ENCODE measurements at places on chromosomes 4 and X.
A peak's percentile ranks its signal among the peaks of the same experiment; 100 is the strongest.

GRCh38 chr4:180106997-180107396, 2136.2 kb upstream of the TENM3 start:
- DNase-seq, result no peak

- no peak for DNase-seq
Measured at GRCh38 chrX:98299785-98300184, 1416.1 kb downstream of the RPA4 start.

DNA sequence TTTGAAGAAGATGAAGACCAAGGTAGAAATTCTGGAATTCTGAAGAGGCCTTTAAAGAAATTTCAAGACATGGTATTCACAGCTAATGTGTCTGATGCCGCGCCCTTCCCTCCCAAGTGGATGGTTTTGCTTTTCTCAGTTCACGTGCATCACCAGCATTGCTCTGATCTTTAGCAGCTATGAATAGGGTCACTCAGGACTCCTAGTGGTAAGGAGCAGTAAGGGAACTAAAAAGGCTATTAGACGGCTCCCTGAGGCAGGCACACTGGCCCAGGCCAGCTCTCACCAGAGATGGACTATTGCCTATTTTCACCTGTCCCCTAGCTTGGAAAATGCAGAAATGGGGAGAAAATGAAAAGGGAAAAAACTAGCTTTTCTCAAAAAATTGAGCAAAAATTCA, 447.5 kb upstream of the RASGEF1B start:
- DNase-seq, result peak; percentile 38

DNA sequence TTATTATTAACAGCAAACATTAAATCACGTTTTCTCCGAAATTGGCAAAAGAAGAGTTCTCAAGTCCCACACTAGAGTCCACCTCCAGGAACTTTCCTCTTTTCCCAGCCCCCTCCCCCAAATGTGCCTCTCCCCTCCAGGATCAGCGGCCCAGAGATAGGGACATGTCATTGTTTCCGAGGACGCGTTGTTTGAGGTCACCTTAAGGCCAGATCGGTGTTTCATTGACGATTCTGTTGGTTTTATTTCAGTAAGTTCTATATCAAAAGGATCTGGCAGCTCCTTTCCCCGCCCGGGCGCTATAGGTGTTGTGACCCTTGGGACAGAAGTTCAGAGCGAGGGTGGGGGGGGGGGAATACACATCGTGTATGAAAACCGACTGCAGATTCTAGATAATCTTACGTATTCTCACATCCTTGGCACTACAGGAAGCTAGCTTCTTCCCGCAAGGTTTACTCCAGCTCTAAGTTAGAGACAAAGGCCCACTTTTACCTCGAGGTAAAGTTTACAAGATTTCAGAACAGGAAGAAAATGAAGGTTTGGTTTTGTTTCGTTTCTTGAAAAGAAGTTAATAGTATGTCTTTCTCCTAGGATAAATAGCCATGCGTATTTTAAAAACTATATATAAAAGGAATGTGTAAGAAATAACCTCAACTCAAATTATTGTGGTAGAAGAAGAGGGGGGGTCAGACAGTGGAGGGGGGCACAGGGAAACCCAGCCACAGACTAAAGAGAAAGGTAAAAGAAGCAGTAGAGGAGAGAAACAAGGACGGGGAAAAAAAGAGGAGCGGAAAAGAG, 739 bp upstream of the MSX1 start:
- DNase-seq, result no peak

- DNase-seq, result no peak
Measured at GRCh38 chr4:147901916-147902315, 170.0 kb downstream of the ARHGAP10 start.

GRCh38 chr4:164204434-164204833, 549.5 kb upstream of the SMIM31 start:
- DNase-seq, result no peak

DNA sequence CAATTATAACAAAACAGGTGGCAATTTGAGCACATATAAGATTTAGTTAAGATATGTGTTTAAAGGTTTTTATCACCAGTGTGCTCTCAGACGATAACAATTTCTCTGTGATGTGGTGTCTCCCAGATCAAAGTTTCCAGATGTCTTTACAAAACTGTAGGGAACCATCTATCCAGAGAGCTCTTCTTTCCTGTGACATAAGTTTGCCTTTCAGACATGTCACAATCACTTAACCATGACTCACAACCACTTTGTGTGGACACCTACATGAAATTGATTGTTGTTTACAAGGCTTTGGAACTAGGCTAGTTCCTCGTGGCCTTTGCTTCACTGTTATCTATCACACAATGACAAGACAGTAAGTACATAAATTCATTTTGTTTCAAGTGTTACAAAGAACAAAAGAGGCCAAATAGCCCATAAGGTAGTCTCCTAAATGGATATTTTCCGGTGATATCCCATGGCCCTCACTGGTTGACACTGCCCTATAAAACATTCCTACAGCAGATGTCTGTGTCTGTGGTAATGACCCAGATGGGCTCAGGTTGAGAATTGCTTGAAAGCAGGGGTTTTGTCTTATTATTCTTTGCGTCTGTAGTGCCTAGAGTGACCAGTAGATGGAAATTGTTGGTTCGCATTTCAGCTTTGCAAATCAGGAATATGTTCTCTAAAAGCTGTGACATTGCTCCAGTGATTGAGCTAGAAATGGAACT, 297.8 kb upstream of the FAM241A start:
- DNase-seq, result no peak

- DNase-seq, result no peak
Measured at GRCh38 chr4:70402762-70403161, 5.0 kb downstream of the OPRPN start.

DNA sequence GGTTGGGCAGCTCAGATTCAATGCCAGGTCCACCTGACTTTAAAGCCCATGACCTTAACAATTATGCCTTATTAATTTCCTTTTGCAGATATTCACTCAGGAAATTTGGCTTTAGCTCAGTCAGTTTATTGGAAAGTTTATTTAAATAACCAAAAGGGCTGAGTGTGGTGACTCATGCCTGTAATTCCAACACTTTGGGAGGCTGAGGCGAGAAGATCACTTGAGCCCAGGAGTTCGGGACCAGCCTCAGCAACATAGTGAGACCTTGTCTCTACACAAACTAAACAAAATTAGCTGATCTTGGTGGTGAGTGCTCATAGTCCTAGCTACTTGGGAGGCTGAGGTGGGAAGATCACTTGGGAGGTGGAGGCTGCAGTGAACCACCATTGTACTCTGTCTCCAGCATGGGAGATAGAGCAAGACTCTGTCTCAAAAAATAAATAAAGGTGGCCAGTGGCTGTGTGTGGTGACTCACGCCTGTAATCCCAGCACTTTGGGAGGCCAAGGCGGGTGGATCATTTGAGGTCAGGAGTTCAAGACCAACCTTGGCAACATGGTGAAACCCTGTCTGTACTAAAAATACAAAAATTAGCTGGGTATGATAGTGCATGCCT, 43.3 kb downstream of the RHOH start:
- DNase-seq, result no peak

DNA sequence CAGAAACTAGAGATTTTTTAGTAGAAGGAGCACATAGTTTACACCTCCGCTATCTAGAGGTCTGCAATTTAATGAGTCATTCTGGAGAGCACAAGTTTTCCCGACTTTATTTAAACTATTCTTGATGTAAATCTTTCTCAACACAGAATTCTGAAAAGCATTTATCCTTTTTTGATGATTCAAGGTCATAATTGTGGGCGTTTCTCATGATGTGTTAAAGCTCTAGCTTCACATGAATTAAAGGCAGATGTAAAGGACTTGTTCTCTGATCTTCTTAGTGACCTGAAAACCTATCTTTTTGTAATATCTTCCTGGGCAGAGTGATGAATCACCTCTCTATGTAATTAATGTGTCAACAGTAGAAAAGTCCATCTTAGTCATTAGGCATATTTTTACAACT, 128.8 kb downstream of the COMMD8 start:
- no peak for DNase-seq

- DNase-seq, result no peak
Measured at GRCh38 chr4:3599951-3600350, 67.7 kb upstream of the LRPAP1 start.

DNA sequence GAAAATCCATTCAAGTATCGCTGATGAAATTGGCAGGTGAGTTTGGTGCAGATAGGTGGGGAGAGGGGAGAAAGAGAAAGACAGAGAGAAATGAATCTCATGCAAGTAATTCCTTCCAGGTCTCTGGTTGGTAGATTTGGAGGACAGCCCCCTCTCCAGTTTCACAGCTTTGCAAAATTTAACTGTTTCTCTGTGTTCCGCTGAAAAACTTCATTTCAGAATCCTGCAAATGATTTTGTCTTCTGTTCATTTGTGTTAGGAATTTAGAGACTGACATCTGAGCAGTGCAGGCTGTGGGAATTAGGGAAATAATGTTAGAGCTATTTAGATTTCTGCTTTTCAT, 328.5 kb downstream of the FBXW7 start:
- DNase-seq, result no peak

DNA sequence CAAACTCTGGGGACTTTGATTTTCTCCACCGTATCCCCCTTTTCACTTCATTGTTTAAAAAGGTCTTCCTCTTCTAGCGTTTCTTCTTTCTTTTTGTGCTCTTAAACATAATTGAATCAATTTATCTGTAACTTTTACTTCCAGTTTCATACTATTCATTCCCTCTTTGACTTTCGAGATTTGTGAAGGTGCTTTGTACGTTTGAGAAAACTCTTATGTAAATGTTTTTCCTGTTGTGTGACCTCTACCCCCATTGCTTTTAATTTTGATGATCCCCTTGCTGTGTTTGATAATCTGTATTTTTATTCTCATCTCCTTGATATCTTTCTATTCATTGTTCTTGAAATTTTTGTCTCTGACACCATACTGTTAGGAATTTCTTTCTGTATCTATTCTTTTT, 4.8 kb downstream of the USP38 start:
- no peak for DNase-seq

- DNase-seq, result no peak
Measured at GRCh38 chr4:59571805-59572430, 1628.2 kb upstream of the ADGRL3 start.

GRCh38 chr4:79759793-79760192, 313.2 kb downstream of the ANTXR2 start:
- DNase-seq, result no peak

GRCh38 chr4:159946983-159947615, 844.2 kb downstream of the RAPGEF2 start:
- DNase-seq, result no peak

DNA sequence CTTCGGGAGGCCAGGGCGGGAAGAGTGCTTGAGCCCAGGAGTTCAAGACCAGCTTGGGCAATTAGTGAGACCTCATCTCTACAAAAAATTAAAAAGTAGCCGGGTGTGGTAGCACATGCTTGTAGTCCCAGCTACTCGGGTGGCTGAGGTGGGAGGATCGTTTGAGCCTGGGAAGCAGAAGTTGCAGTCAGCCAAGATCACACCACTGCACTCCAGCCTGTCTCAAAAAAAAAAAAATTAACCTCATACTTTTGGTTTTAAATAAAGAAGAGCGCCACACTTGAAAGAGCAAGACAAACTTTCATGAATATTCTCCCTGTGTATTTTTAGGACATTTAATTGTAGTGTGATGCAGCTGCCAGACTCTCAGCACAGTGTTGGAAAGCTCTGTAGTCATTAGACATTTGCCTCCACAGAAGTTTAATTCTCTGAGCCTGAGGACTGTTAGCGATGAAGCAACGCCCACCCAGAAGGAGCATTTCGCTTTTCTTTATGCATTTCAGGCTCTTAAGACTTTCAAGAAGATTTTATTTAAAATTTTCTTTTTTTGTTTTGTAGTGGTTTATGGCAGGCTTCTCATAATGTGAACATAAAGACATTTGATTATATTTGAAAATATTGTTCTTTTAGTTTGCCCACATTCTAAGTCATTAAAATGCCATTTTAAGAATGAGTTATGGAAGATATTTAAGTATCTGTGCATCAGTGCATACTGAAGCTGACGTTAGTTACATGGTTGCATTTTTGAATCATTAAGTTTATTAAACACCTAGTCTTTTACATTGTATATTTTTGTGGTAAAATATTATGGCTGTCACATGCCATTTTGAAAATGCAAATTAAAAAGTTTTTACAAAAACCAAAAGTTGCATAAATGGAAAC, 45.8 kb downstream of the DCLK2 start:
- no peak for DNase-seq

DNA sequence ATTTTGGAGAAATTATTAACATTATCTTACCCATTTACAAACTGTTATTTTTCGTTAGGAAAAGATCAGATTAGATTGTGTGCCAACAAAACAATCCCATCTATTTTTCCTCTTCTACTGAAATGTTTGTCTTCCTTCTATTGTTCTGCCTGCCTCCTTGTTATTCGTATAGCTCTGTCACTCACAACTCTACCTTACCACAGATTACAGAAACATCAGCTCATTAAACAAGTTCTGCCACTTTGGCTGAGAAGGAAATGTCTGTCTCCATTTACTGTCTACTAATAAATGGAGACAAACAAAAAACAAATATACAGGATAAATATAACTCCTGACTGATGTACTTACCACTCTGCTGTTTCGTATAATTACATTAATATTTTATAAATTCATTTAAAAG, 211.4 kb downstream of the ENOX2 start:
- DNase-seq, result no peak

DNA sequence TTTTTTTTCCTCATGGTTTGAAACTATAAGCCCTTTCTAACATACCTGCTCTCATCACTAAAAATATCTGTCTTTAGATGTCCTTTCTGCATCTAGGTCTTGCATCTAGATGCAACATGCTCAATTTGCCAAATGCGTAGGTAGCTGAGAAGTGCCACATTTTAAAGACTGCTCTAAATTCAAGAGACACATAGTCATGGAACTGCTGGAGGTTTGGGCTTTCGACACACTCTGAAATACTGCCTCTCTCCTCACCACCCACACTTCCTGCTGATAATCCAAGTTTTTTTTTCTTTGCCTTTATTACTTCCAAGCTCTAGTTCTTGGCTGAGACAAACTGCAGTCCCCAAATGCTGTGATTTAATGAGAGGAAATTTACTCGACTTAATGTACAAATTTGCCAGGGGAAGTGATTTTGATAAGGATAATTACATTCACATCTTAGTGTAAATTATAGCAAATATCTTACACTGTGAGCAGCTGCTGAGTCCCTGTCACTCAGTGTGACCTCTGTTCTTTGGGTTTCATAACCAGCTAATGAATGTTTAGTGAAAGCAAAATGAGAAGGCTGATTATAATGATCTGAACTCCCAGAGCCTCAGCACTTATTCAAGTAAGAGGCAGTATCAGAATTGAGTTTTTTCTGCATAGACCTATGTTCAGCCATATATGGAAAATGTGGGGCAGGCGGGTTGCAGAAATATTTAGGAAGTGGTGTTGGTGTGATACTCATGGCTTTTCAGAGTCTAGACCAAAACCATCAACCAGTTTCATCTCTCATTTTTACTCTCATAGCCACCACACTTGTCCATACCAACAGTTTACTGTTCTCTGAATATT, 31.3 kb downstream of the DRD5 start:
- DNase-seq, result no peak

GRCh38 chr4:80142394-80143306, 54.7 kb upstream of the PRDM8 start:
- no peak for DNase-seq

GRCh38 chr4:15771216-15772058, 6.7 kb upstream of the CD38 start:
- no peak for DNase-seq

DNA sequence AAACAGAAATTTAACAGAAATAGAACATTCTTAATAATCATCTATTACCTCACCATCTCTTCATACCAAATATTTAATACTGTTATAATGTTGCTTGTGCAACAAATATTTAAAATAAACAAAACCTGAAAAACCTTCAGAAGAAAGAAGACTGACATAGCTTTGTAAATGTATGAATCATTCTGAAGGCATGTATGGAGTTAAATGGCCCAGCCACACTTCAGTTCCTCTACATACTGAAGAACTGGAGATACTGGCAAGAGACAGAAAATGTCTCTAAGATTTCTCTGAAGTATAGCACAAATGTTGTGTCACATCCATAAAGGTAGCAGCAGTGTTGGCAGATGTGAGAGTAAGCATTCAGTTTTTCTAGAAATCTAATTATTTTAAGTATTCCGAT, 275.3 kb upstream of the FGF13 start:
- no peak for DNase-seq

Data from H9 (cell line).